ENCODE measurements at places on chromosomes 1 and 21.
A peak's percentile ranks its signal among the peaks of the same experiment; 100 is the strongest.

- no peak for DNase-seq
Measured at GRCh38 chr1:230020451-230020850, 46.6 kb upstream of the GALNT2 start.

- no peak for DNase-seq
Measured at GRCh38 chr1:206420471-206420870, 49.8 kb upstream of the IKBKE start.

DNA sequence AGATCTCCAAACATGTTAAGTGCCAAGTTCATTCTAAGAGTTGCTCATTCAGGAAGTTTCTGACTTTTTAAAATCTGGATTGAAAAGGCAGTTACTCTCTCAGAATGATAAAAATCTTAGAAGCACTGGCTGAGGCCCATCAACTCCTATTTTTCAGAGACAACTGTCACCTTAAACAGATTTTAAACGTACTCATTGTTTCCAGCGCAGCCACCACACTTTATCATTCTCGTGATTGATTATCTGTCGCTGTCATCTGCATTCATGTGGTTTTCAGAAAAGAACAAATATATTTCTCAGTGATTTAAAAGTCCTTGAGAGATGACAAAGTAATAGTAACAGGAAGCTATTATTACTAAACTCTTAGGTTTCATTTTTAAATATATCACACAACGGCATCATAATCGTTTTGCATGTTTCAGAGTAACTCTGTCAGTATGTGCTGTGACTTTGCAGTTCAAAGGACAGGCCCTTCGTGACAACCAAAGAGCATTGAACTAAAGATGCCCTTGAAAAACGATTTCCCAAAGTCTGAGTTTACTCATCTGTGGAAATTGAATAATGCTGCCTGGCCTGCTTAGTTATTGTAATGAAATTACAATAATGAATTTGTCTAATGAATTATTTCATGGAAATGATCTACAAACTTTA lies 14.9 kb upstream of the KCNK1 start:
- peak; percentile 18 for DNase-seq

DNA sequence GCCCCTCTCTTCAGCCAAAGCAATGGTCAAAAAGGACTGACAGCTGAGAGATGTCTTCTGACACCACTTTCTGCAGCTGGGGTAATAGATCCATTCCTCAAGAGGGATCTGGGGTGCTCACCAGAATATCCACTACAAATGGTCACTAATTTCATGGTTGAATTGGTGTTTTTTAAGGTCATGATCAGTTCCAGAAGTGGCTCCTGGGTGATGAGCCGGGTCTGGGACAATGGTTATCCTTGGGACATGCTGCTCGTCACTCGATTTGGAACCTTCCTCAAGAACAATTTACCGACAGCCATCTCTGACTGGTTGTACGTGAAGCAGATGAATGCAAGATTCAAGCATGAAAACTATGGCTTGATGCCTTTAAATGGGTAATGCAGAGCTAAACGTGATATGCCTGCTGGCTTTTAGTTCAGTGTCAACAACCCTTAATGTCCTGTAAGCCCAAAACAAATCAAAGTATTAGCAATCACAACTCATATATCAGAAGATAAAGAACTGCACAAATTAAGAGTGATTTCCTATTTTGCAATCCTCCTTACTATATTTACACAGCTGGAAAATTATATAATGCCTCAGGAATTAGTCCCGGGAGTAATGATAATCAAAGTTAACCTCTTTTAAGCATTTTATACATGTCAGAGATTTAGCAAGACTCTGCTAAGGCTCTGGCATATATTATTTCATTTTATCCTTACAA lies 20.1 kb downstream of the FMO3 start:
- peak; percentile 55 for DNase-seq

DNA sequence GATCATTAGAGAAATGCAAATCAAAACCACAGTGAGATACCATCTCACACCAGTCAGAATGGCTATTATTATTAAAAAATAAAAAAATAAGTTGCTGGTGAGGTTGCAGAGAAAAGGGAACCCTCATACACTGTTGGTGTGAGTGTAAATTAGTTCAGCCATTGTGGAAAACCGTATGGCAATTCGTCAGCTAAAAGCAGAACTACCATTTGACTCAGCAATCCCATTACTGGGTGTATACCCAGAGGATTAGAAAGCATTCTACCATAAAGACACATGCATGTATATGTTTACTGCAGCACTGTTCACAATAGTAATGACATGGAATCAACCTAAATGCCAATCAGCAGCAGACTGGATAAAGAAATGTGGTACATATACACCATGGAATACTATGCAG lies 42.2 kb downstream of the GIPC2 start:
- DNase-seq: no peak

GRCh38 chr1:40039245-40039756 lies 1.2 kb upstream of the CAP1 start:
- DNase-seq: peak; percentile 13

DNA sequence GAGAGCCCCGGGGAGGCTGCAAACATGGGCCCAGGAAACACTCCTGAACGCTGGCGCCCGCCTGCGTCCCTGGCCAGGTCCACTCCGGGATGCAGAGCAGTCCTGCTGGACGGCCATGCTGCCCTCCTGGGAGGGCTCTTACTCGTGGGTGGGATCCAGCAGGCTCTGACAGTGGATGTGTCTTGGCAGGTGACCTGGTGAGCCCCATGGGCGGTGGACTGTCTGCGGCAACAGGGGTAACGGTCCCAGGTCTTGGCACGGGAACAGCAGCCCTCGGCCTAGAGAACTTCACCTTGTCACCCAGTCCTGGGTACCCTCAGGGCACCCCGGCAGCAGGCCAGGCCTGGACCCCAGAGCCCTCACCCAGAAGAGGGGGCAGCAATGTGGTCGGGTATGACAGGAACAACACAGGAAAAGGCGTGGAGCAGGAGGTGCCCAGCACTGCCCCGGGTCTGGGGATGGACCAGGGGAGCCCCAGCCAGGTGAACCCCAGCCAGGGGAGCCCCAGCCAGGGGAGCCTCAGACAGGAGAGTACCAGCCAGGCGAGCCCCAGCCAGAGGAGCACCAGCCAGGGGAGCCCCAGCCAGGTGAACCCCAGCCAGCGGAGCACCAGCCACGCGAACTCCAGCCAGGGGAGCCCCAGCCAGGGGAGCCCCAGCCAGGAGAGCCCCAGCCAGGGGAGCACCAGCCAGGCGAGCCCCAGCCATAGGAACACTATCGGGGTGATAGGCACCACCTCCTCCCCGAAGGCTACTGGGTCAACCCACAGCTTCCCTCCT lies 39.8 kb downstream of the UMODL1 start:
- no peak for DNase-seq

DNA sequence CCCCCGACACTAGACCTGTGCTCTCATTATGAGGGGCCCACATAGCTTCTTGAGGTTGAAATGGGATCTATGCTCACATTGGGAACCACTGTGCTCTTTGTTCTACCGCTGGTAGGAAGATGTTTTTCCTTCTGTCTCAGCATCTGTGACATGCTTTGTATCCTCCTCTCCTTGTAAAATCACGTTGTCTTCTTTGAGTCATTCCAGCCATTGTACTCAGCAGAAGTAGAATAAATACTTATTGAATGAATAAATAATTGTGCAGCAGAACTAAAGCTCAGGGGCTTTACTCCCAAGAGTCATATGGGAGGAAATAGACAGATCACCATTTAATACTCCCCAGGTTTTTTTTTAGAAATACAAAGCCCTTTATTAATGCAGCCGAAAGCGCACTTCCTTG lies 66.3 kb upstream of the EDEM3 start:
- DNase-seq: no peak

- DNase-seq: no peak
Measured at GRCh38 chr1:83846138-83846537, 152.8 kb downstream of the TTLL7 start.

GRCh38 chr1:183443466-183443865 lies 25.3 kb upstream of the NMNAT2 start:
- DNase-seq: no peak

GRCh38 chr1:54640863-54641836 lies at the start of gene MROH7:
MROH7 (plus strand) TSS chr1:54641786; CDS start chr1:54652927, 11,141 bp downstream.
- DNase-seq: no peak

GRCh38 chr1:204842892-204843291 lies 27.8 kb upstream of the NFASC start:
- no peak for DNase-seq

DNA sequence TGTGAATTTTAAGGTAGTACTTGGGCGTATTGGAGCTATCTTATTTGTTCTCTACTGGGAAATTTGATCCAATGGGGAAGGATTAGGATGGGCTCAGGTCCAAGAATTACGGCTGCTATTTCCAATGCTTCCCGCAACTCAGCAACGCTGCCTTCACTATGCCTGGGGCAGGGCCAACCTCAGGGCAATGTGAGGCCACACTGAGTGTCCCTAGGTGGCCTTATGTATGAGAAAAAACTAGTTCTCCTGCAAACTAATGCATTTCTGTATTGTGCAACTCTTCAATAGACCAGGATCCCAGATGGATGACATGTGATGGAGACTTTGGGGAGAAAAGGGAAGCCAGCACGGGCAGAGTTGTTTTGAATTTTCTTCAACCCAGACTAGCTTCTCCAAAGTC lies 168.1 kb downstream of the DUSP10 start:
- DNase-seq: no peak

- DNase-seq: no peak
Measured at GRCh38 chr1:189036628-189037027, 1441.0 kb downstream of the BRINP3 start.

GRCh38 chr1:244012202-244012601 lies 38.9 kb upstream of the ZBTB18 start:
- DNase-seq: no peak

- DNase-seq: no peak
Measured at GRCh38 chr1:151989211-151989862, 4.3 kb downstream of the S100A10 start.

DNA sequence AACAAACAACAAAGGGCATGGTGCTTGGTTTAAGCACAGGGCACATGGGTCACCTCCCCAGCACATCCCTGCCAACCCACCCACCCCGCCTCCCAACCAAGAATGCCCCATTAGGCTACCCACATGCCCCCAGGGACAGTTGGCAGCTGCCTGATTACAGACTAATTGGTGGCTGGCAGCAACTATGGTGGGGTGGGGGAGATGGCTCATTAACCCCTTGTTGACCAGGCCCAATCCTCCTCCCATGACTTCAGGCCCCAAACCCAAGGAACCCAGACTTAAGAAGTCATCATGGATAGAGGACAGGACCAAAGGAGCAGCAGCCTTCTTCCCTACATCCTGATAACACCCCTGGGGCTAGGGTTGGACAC lies 1.3 kb downstream of the RIMS3 start:
- DNase-seq: no peak

DNA sequence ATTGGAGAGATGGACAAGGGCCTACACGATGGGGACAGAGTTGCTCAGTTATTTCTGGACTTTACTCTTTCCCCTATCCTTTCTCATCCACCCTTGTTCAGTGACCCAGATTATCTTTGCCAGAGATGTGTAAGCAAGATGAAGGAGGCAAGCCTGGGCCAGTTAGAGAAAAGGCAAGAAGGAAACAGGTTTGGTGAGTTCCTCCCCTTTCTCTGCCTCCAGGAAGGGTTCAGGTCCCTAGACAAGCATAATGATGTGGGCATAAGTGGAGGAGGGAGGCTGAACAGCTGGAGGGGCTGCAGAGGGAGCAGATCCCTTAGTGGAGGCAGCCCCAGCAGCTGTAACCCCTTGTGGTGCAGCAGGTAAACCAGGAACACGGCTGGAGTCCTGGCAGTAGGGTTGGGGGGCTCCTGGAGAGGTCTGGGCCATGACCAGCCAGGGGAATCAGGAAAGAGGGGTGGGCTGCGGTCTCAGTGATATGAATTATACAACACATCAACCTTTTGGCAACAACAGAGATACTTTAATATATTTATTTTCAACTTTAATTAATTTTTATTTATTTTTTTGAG lies 9.2 kb upstream of the CDC42 start:
- no peak for DNase-seq

DNA sequence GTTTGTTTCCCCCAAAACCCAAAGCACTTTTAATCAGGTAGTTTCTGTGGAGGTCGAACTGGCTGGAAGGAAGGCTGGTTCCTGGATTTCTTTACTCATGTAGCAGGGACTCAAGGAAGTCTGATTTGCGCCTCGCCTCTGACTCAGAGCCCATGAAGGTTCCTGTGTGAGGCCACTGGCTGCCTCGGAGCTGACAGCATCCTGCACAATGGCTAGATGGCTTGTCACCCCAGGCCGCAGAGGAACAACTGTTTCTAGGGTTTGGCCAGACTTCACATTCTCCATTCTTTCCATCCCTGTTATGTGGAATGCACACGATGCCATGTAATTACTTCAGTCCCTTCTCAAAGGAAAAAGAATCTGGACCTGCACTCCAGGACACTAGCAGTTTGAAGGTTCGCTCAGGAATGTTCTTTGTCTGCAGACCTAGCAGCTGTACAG lies 39.1 kb upstream of the PRSS38 start:
- DNase-seq: peak; percentile 42

- no peak for DNase-seq
Measured at GRCh38 chr1:58325866-58326265, 220.7 kb downstream of the OMA1 start.

GRCh38 chr21:27954543-27955165 lies 987.8 kb upstream of the ADAMTS5 start:
- DNase-seq: no peak

- DNase-seq: no peak
Measured at GRCh38 chr1:6861075-6861724, 75.9 kb downstream of the CAMTA1 start.

- no peak for DNase-seq
Measured at GRCh38 chr1:113993072-113993471, 13.8 kb downstream of the OLFML3 start.

DNA sequence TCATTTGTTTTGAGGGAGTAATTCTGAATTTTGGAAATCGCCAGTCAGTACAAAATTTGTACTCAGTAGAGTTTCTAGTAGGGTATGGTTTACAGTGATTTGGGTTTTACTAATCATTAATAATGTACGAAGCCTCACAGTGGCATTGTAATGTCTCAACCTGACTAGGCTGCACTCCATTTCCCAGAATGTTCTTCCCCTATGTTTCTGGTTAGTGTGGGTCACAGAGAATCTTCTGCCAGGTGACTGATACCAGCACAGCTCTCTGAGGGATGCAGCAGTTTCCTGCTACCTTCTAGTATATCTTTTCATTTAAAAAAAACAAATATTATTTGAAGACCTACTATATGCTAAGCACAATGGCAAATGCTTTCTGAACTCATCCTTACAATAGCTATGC lies 112.9 kb downstream of the PTPN14 start:
- DNase-seq: no peak

GRCh38 chr1:231392389-231393131 lies 29.5 kb downstream of the EGLN1 start:
- no peak for DNase-seq
